Fibroblast of skin of scalp (primary cell): ENCODE measurements at places on chromosomes 2 and 18.

- peak; percentile 94 for DNase-seq
Measured at GRCh38 chr2:151334082-151334815, 23.1 kb upstream of the TNFAIP6 start.

- DNase-seq = no peak
Measured at GRCh38 chr18:74082742-74083556, 64.7 kb downstream of the FBXO15 start.

- DNase-seq = peak; percentile 65
Measured at GRCh38 chr2:20143263-20143662, 81.7 kb downstream of the SDC1 start.

GRCh38 chr2:53584986-53585385, 182.6 kb upstream of the CHAC2 start:
- no peak for DNase-seq

GRCh38 chr2:80496346-80496745, 191.8 kb upstream of the LRRTM1 start:
- DNase-seq = no peak

DNA sequence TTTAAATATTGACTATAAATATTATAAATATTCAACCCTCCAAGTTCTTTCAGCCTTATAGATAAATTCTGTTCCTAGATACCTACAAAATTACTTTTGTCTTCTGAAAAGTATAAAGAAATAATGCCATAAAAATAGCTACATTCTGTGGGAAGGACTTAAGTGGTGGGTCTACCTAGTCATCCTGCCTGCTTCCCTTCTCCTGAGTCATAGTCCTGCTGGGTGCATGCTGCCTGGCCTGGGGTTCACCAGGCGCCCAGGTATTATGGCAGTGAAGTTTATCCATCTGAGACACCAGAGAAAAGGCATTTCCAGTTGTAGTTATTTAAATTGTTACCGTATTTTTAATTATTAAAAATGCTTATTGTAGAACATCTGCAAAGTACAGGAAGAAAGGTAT, 167.5 kb downstream of the SLC39A10 start:
- DNase-seq = no peak

GRCh38 chr2:168181825-168182224, 65.6 kb downstream of the STK39 start:
- DNase-seq = no peak

DNA sequence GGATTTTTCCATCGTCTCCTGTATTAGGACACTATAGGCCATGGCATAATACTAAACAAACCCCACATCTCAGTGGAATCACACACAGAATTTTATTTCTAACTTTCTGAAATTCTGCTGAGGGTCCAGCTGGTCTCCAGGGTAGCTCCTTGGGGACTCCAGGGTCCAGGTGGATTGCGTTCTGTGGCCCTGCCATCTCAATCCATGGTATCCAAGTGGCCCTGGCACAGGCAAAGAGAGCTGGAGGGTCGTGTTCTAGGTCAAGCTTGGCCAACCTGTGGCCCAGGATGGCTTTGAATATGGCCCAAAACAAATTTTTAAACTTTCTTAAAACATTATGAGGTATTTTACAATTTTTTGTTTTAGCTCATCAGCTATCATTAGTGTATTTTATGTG, 134.6 kb downstream of the CTIF start:
- no peak for DNase-seq

DNA sequence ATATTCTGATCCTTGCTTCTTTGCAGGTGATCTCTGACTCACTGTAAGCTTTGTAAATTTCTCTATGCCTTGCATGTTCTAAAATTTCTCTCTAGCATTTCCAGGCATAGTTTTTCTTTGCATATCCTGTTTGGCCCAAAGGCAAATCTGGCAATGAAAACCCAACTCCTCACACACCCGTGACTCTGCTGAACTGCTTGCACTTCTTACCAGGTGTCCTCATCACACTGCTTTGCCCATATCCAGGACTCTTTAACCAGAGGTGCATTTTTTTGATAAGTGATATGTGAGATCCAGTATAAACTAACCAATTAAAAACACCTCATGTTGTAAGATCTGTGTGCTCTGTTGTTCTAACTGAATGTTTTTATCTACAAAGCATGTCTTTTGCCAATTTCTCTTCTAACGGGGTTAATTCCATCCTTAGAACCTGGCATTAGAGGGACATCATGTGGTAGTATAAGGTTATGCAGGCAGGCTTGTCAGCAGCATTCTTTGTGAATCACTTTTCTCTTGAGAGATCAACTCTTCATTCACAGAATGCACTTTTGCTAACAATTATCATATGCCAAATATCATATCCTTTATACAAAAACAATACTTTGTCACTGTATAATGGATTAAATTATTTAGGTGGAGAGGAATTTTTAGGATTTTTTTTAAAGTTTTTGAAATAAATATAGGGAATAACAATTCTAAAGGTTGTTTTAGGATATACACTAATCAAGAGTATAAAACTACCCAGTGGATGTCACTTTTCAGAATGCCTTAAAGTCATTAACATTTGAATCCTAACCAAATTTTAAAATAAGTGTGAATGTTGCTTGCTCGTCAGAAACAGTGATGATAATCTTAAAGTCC, 20.8 kb upstream of the TMX3 start:
- DNase-seq = peak; percentile 72

DNA sequence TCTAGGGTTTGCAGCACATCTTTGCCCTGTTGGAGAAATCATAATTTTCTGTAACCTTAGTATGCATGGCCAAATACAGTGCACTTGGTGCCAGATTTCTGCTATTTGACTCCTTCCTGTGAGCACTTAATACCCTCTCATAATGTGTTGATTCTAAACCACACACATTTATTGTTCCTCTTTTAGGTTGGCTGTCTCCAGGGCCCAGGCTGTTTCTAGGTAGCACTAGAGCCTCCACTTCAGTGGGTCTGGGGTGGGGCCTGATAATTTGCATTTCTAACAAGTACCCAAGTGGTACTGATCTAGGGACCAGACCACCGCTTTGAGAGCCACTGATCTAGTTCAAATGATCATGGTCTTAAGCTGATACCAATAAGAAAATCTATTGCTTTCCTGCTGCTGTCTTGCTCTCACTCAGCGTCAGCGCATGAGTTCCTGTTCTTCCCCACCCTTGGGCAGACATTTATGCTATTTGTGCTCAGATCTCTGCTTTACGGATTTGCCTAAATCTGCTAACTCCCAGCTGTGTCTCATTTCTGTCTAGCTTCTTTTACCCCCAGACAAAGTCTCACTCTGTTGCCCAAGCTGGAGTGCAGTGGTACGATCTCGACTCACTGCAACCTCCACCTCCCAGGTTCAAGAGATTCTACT, 7.4 kb downstream of the PTRHD1 start:
- DNase-seq = no peak

DNA sequence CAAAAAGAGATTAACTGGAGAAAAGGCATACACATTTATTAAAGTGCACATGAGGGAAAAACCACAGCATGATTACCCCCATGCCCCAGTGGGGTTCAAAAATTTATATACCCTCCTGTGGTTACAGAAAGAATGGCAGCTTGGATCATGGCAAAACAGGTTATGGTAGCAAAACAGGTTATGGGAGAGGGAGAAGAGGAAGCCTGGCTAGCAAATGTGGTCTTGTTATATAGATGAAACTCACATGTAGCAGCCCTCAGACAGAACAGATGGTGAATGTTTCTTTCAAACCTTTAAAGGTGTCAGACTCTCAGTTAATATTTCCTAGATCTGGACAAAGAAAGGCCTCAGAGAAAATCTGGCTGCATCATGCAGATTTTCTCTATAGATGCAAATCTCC, 178.2 kb upstream of the ZC3H15 start:
- DNase-seq = no peak

- peak; percentile 96 for DNase-seq
Measured at GRCh38 chr2:28338046-28338817, 54.4 kb upstream of the FOSL2 start.

- peak; percentile 70 for DNase-seq
Measured at GRCh38 chr2:25252291-25253152, 84.1 kb upstream of the POMC start.

DNA sequence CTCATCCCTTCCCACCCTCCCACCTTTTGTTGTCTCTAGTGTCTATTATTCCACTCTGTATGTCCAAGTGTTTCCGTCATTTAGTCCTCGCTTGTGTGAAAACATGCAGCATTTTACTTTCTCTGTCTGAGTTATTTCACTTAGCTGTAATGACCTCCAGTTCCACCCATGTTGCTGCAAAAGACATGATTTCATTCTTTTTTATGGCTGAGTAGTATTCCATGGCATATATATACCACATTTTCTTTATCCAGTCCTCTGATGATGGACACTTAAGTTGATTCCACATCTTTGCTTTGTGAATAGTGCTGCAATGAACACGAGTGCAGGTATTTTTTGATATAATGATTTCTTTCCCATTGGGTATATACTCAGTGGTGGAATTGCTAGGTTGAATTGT, 296.7 kb downstream of the MBD5 start:
- DNase-seq = no peak

DNA sequence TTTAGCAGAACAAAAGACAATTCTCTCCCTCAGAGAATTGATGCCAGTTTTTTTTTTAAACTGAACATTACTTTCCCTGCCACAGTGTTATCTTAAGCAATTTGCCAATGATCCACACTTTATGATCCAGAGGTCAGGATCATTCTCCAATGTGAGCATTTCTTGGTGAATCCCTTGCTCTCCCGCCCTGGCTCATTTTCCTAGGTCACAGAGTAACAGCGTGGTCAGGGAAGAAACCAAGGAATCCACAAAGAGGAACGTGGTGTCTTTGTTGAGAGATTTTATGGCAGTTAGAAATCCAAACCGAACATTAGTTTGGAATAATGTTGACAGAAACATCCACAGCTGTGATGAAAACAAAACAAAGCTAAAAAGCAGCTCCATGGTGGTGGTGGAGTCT, 250.3 kb downstream of the TTC32 start:
- no peak for DNase-seq

GRCh38 chr2:181959508-181959907, 26.1 kb upstream of the PPP1R1C start:
- peak; percentile 31 for DNase-seq

GRCh38 chr2:217975626-217976025, 27.2 kb downstream of the TNS1 start:
- peak; percentile 42 for DNase-seq

DNA sequence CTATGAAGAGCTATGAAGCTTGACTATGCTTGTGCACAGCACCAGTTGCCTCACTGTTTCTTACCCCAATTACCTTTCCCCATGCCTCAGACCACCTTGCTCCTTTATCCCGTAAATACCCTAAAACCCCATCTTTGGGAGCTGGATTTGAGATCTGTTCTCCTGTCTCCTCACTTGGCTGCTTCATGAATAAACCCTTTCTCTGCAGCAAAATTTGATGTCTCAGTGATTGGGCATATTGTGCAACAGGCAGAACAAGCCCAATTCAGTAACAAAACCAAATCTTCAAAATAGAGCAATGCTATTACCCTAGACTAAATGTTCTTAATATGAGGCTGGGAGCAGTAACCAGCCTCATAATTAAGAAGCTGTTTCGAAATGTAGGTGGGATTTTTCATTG, 3.5 kb upstream of the SSB start:
- no peak for DNase-seq

DNA sequence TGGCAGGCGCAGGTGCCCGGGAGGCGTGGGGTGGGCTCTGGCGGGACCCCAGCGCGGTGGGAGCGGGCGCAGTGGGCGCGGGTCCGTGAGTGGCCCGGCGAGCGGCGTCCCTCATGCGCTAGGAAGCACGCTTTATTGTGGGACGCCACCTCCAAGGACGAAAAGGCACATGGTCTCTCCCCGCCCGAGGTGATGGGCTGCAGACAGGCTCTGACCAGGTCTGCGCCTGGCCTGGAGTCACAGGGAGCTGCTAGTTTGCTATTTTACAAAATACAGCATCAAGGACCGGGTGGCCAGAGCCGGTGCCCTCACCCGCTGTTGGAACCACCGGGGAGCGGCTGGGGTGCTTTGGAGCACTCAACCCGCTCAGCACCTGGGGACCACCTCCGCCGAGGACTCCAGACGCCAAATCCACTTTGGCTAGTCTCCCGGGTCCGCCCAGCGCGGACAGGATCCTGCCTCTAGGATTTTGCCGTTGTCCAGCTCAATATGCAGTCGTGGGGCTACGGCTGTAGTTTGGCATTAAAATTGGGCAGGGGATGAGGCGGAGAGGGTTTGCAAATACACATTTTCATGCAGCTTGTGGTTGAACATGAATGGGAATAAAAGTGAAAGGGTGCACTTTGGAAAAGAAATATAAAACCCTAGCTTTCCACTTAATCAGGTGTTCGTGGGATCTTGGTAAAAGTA, 65.4 kb downstream of the LRRFIP1 start:
- no peak for DNase-seq

GRCh38 chr2:26488463-26489212, 10.7 kb upstream of the OTOF start:
- no peak for DNase-seq

- no peak for DNase-seq
Measured at GRCh38 chr2:70304498-70304897, 2.6 kb upstream of the FAM136A start.

DNA sequence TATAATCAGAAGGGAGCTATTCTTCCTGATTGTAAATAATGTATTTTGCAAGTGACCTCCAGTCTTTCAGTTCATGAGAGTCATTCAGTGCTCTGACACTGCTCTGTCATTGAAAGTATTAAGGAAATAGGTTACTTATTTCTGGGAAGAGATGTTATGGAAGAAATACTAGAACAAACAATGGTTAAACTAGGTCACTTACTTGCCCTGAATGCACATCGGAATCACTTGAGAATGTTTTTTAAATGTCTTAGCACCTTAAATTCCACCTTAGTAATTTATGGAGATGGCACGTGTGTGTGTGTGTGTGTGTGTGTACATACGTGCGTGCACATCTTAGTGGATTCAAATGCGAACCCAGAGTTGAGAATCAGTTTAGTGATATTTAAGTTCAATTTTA, 126.6 kb upstream of the KCNH7 start:
- no peak for DNase-seq

DNA sequence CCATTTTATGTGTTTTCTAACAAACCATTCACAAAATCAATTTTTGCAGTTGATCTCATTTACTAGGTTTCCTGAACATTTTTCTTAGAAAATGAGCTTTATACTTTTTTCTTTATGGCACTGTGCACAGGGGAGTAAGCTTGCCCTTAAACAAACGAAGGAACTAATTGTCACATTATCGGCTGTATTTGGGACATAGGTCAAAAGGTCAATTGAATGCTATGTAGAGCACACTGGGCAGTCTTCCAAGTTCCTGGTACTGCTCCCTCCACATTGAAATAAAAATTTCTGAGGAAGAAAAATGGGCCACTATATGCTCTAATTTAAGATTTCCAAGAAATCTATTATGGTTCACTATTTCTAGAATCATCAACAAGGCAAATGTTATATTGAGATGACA, 93.6 kb upstream of the TMEFF2 start:
- DNase-seq = no peak

- no peak for DNase-seq
Measured at GRCh38 chr18:59072727-59073421, 66.8 kb upstream of the SEC11C start.

GRCh38 chr18:54396760-54397159, 39.1 kb downstream of the C18orf54 start:
- no peak for DNase-seq

DNA sequence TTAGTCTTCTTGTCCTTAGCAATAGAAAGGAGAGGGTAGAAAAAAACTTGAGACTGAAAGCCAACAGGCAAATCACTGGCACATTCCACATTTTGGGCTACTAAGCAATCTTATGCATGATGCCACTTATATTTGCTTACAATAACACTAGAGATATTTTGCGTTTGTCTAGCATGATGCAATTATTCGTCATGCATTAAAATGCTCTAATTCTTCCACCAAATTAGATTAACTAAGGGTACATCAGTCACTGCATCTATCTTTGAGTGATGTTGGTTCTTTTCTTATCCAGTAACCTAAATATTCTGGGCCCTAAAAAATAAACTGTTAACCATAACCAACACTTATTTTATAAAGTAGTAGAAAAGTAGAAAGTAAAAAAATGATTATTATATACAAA, 1311.7 kb upstream of the CDH2 start:
- peak; percentile 6 for DNase-seq
